GM13976 (cell line): ENCODE measurements at places on chromosomes 7 and 10.

DNA sequence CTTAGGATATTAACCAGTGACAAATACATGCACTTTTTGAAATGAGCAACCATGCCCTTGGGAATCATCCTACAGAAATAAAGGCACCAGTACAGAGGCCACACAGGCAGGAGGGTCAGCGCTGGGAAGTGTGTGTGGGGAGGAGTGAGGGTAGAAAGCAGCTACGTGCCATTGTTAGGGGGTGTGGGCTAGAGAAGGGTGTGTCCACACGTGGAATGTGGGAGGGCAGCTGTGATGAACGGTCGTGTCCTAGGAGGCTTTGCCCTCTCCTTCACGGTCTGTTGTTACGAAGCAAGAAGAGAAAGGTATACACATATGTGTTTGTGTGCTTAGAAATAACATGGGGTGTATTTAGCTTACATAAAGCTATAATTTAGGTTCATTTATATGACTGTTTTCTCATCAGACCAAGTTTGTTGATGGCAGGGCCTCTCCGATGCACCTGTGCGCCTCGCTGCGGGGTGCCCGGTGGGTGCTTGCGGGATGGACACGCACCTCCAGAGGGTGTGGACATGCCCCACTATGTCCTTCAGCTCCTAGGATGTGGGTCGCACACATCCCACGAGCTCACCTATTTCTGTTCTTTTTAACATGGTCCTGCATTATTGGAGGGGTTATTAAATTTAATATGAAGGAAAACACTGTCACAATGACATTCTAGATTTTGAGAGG is 16.9 kb upstream of the GET4 start:
- DNase-seq = no peak

DNA sequence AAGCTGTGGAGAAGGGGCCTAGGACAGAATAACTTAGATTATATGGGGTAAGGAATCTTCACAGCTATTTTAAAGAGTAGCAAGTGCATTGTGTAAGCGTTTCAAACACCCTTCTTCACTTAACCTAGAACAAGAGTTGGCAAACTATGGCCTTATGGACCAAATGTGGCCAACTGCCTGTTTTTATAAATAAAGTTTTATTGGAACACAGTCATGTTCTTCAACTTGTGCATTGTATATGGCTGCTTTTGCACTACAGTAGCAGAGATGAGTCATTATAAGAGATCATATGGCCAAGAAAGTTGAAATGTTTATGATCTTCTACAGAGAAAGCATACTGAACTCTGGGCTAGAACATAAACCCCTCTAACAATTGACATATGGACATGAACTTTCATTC is 187.8 kb downstream of the ETV1 start:
- no peak for DNase-seq

GRCh38 chr10:78139341-78139740 is 105.7 kb downstream of the RPS24 start:
- no peak for DNase-seq

DNA sequence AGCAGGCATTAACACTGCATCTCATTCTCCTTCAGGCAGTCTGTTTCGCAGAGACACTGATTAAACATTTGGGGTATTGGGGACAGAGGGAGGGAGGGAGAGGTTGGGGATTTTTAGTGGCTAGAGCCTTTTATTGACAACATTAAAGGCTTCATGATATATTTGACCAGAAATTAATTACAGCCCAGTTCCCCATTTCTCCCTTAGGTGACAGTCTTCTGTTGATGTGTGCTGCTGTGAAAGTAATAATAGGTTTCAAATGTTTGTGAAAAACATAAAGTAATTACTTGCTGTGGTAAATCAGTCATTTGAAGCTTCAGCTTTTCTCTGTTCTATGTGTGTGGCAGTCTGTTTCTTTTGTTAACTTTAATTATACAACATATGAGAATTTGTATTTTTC is 105.3 kb upstream of the LRGUK start:
- no peak for DNase-seq

- no peak for DNase-seq
These were observed 16.9 kb upstream of the KNDC1 start for GRCh38 chr10:133143200-133143533.

DNA sequence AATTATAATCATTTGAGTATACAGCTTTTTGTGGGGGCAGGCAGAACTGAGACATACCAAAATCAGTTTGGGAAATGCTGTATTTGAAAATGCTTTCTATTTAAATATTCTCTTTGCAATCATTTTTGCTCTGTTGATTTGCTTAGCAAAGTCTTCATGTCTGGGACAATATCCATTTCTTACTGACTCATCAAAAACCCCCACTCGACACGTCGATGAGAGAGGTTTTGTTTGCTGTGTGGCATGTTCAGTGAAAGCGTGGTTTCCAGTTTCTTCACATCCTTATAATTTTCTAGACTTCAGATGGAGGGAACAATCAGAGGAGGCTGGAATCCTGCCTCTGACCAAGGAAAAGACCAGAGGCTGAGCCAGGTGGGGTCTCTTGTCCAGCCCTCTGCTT is 28.9 kb downstream of the HTRA1 start:
- DNase-seq = no peak

DNA sequence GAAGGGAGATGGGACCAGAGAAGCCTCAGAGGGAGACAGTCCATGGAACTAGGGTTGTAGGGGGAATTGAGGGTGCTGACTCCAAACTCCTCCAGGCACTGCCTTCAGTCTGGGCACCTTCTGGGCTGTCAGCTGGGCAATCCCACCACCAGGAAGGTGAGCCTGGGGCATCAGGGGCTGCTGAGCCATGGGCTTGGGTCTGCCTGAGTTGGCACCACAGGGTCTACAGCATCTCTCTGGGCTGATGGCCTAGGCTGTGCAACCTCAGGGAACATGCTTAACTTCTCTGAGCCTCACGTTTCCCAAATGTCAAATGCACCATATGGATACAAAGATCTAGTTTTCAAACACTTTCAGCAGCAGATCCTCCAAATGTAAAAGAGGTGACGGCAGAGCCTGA is 46.8 kb upstream of the PRLHR start:
- DNase-seq = no peak

DNA sequence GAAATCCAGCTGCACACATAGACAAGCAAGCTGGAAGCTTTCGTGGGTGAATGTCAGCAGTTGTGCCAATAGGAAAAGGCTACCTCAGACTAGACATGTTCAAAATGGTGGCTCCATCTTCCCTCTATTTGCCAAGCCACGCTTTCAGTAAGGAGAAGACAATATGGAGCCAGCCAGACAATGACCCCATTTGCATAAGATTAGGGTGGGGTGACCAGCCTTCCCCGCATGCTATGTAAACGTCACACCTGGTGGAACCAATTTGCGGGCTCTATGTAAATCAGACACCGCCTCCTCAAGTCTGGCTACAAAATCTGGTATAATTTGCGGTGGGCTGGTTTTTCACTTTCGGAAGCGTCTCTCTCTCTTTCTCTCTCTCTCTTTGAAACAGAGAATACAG is 297.4 kb upstream of the PCDH15 start:
- no peak for DNase-seq

DNA sequence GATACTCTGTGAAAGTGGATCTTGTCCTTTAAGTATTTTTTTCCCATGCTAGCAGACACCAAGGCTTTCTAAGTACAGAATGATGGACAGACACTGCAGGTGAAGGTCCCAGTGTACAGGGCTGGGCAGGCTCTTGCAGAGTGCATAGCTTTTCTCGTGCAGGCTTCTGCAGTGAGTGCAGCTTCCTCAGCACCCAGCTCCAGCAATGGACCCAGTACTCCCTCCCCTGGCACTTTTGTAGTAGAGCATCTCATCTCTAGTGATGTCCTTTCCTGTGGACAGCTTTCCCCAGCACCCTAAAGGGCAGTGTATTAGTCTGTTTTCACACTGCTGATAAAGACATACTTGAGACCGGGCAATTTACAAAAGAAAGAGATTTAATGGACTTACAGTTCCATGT is 104.3 kb downstream of the CUL2 start:
- no peak for DNase-seq

DNA sequence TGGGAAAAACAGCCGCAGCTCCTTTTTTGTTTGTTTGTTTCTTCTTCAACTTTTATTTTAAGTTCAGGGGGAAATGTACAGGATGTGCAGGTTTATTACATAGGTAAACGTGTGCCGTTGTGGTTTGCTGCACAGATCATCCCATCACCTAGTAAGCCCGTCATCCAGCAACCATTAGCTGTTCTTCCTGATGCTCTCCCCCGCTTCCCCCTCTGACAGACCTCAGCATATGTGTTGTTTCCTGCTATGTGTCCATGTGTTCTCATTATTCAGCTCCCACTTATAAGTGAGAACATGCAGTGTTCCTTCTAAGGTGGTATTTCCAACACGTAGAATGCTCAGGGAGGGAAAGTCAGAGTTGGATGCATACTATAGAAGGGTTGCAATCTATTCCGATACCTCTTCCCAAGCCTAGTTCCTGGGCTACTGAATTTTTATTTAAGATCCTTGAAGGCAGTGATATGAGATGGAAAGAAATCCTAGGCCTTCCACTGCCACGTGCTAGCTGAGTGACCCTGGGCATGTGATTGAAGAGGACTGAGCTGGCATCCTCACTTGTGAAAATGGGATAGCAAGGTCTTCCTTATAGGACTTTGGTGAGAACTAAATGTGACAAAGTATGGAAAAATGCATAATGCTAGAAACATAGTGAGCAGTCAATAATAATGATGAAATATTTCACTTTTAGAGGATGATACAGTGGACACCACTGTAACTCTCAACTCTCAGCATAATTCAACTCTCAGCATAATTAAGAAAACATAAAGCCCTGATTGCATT is 278.5 kb downstream of the REEP3 start:
- no peak for DNase-seq

GRCh38 chr10:66501356-66501755 is 424.5 kb upstream of the LRRTM3 start:
- DNase-seq = no peak

- no peak for DNase-seq
These were observed 93.7 kb upstream of the IFRD1 start for GRCh38 chr7:112356596-112356995.

- no peak for DNase-seq
These were observed 84.7 kb upstream of the TRIL start for GRCh38 chr7:29042824-29043231.

DNA sequence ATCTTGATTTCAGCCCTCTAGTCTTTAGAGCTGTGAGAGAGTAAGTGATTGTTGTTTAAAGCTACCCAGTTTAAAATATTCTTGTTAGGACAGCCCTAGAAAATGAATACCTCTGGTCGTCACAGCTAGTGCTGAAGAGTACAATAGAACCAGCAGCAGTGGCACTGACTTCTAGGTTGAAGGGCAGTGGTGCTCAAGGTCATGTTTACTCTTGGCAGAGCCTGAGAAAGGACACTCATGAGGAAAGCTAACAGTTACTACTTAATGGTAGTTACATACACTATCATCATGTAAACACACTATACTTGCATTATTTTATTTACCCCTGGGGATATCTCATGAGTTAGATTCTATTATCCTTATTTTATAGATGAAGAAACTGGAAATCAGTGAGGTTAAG is 323.0 kb downstream of the SH2D4B start:
- no peak for DNase-seq

DNA sequence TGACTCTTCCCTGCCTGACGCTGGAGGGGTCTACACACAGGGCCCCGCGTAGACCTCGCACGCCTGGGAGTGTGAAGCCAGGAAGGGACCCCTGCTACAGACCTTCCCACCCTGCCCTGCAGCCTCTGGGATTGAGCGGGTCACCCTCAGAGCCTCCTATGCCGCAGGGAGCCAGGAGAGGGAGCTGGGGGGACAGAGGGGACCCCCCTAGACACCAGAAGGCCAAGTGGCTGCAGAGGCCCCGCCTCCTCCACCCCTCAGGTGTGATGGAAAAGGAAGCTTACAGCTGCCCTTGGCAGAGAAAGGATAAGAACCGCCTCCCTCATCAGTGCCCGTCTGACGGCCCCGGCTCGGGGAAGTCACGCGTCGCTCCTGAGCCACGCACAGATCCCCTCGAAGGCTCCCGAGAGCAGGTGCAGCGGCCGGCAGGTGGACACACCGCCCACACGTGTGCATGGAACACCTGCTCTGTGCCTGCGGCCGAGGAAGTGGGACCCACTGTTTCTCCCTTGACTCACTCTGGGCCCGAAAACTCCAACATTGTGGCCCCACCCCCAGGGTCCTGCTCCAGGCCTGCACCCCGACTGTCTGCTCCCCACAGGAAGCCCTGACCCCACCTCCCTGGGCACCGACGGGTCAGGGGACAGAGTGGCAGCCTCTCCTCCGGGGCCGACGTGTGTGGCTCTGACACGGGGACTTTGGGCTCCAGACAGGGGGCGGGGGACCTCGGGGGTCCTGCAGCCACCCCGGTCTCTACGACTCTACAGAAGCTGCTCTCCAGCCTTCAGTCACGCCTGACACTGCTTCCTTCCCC is 73.3 kb downstream of the MICALL2 start:
- no peak for DNase-seq

DNA sequence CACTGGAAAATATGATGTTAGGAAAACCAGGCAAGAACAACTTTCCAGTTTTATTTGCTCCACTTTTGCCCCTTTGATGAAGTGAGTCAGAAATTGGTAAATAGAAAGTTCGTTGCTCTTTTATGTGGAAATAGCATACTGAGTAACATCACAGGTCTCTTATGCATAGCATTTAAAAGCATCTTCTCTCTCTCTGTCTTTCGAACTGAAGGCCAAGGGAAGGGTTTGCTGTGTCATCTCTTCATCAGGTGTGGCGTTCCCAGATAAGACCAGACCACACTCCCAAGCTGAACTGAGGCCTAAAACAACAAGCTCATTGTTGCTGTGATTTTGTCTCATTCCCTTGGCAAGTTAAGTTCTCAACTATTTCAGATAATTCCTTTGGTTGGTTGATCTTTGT is 131.8 kb upstream of the GRB10 start:
- no peak for DNase-seq

DNA sequence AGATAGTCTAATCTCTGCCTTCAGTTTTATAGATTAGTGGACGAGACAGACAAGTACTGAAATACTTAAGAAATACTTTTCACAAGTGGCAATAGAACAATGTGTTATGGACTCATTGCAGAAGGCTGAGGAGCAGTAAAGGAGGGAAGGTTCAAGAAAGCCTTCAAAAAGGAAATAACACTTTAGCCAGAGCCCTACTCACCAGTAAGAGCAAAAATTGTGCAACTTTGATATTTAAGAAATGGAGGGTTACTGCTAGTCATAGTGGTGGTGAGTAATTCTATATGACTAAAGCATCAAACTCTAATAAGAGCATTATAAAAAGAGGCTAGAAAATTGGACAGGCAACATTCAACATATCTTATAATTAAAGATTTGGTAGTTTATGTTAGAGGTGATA is 28.8 kb downstream of the PTPN12 start:
- DNase-seq = no peak

DNA sequence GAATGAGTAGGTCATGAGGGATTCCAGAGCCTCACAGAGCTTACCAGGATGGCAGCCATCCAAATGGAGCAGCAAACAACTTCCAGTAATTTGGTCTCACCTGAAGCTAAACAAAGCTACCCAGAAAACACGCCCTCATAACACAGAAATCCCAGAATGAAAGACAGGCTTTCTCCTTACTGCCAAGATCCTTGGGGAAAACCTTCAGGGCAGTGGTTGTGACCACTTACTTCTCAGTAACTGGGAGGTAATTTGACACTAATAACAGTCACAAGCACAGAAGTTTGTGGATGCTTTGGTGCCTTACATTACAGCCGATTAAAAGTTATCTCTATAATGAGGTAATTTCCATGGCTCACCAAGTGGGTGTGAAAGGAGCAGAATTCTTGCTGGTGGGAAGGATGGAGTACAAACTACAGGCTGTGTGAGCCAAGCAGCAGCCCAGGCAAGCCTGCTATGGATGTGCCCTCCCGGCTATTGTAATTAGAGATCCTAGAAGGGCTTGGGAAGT is 10.4 kb downstream of the WDR91 start:
- DNase-seq = no peak

GRCh38 chr10:43903451-43903850 is 254.8 kb upstream of the ZNF32 start:
- DNase-seq = no peak
